ENCODE measurements at places on chromosomes 2 and 18.

- DNase-seq = no peak
These were observed 56.0 kb downstream of the SERPINB7 start for GRCh38 chr18:63831080-63831788.

DNA sequence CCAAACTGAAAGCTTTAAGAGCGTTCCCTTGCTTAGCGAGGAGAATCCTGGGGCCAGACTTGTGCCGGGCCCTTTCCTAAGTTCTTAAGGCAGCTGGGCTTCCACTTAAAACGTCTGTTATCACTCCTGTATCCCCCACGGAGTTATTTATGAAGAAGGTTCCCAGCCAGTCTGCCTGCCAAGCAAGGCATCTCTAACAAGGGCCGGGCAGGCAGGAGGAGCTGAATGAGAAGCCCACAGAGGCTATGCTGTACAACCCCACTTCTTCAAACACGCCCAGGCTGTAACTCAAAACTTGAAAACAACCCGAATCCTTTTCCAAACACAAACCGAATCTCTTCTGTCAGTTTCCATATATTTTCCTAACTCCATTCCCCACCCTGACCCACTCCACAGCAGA, 39.0 kb upstream of the ZFP36L2 start:
- DNase-seq = no peak

GRCh38 chr2:141200191-141200590, 930.6 kb downstream of the LRP1B start:
- no peak for DNase-seq

- DNase-seq = no peak
These were observed 13.0 kb upstream of the SLC9A2 start for GRCh38 chr2:102606353-102606752.

DNA sequence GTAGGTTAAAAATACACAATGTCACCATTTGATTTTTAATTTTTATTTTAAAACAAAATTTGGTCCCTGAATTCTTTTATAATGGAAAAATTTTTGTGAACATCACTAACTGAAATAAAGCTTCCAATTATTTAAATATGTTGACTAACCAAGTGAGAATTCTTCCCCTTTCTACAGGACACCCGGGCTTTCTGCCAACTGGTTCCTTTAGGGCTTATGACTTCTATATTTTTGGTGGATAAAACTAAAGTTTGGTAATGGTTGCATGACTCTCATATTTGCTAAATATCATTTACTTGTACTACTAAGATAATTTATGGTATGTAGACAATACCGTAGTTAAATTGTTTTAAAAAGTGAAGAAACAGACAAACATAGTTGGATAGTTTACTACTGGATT, 291.0 kb upstream of the DOK6 start:
- no peak for DNase-seq
